ENCODE measurements at places on chromosomes 6 and 20.

GRCh38 chr20:11207749-11208502, 534.1 kb upstream of the JAG1 start:
- no peak for DNase-seq

DNA sequence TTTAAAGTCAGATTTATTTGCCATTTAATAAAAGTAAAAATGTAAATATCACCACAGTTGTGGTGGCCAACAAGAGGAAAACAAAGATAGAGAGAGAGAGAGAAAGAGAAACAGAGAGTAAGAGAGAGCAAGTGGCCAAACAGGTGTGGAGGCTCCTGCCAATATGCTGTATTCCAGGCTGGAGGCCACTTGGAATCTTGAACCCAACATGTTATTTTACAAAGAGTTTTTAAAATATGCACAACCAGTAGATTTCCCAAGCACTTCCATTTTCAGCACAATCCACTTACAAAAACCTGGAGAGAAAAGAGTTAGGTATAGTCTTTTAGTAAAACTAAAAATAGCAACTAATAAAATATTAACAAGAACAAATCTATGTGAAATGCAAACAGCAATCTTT, 1323.1 kb upstream of the CITED2 start:
- no peak for DNase-seq

GRCh38 chr20:14498772-14499171, 161.4 kb upstream of the FLRT3 start:
- DNase-seq = no peak

GRCh38 chr6:130852844-130853554, 25.8 kb downstream of the SMLR1 start:
- DNase-seq = no peak

DNA sequence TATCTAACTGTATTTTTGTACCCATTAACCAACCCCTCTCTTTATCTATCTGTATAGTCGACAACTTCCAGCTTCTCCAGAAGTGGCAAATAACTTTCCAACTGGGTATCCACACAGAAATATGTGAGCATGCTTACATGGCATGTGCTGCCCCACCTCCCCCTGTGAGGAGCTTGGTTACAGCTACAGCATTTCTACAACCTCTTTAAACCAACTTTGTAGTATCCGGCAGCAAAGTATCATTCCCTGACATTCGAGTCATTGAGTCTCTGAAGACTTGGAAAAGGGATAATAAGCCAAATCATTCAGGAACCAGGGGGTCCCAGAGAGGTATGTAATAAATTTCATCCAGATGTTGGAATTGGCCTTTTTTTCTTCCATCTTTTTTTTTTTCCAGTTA, 48.2 kb upstream of the ASIP start:
- no peak for DNase-seq

GRCh38 chr6:26026833-26027490, 60.3 kb upstream of the HFE start:
- peak; percentile 88 for DNase-seq

DNA sequence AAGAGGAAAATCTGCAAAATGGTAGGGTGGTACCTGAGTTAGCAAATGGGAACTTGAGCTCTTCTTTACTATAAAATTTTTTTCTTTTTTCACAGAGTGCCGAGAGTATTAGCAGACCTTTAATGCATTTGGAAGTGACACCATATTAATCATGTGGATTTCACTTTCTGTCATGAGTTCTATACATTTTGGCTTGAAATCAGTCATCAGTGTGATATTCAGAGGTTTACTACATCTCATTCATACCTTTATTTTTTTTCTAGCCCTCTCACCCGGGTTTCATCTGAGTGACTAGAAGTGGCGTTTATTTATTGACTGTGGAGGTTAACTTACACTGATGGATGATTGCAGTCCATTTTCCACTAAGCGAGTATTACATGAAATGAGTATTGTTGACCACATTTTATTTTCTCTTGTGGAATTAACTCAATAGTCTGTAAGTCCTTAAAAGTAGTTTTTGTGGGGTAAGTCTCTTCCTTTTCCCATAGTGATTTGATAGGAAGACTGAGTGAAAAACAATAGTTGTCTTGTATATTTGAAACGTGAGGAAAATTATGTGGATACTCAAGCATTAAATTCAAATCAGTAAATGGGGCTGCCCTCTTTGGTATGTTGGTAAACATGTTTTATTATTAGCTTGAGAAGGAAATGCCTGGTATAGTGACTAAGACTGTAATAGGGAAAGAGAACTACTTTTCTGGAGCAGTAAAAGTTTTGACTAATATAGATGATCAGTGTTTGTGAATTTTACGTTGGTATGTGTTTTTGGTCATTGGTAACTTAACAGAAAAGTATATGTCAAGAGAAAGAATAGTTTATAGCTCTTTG, 55.5 kb downstream of the JARID2 start:
- DNase-seq = no peak

GRCh38 chr20:47665221-47665991, 119.9 kb downstream of the SULF2 start:
- no peak for DNase-seq

GRCh38 chr6:43060034-43060754, 763 bp downstream of the KLC4 start:
- DNase-seq = no peak

DNA sequence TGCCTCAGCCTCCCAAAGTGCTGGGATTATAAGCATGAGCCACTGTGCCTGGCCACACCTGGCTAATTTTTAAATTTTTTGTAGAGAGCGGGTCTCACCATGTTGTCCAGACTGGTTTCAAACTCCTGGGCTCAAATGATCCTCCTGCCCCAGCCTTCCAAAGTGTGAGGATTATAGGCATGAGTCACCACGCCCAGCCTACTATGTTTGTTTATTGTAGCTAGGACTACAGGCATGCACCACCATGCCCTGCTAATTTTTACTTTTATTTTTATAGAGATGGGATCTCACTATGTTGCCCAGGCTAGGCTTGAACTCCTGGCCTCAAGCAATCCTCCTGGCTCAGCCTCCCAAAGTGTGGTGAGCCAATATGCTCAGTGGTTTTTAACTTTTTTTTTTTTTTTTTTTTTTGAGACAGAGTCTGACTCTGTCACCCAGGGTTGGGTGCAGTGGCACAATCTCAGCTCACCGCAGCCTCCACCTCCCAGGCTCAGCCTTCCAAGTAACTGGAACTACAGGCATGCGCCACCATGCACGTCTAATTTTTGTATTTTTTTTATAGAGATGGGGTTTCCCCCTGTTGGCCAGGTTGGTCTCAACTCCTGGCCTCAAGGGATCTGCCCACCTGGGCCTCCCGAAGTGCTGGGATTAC, 12.0 kb upstream of the DDX43 start:
- DNase-seq = no peak

- no peak for DNase-seq
Measured at GRCh38 chr6:52423971-52424381, 3.8 kb downstream of the EFHC1 start.

- DNase-seq = no peak
Measured at GRCh38 chr20:50250679-50251382, 60.2 kb downstream of the CEBPB start.

- DNase-seq = no peak
Measured at GRCh38 chr6:34524971-34525370, 31.2 kb downstream of the SPDEF start.

- DNase-seq = no peak
Measured at GRCh38 chr6:15672291-15672690, 9.5 kb upstream of the DTNBP1 start.

DNA sequence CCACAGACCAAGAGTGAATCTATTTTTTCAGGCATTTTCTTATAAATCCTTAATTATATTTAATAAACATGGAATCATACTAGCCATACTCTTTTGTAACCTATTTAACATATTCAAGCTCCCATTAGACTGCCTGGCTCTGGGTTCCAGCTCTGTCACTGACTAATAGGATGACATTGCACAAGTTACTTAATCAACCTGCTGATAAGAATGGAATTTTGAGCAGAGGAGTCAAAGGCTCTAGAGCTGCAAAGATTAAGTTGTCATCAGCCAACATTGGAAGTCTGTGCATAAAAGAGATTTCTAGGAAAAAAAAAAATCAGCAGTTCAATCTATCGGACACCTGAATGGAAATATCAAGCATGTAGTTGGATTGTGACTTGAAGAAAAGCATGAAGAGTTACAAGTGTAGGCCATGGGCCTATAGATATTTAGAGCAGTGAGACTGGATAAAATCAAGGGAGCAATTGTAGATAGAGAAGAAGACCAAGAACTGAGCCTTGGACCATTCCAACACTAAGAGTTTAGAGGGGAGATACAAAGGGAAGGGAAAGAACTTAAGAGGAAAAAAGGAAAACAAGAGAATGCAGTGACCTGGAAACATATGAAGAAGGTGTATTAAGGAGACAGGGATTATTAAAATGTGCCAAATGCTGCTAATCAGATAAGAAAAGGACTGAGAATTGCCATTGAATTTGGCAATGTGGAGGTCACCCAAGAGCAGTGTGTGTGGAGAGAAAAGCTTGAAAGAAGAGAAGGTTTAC, 11.0 kb upstream of the HINT3 start:
- DNase-seq = no peak

DNA sequence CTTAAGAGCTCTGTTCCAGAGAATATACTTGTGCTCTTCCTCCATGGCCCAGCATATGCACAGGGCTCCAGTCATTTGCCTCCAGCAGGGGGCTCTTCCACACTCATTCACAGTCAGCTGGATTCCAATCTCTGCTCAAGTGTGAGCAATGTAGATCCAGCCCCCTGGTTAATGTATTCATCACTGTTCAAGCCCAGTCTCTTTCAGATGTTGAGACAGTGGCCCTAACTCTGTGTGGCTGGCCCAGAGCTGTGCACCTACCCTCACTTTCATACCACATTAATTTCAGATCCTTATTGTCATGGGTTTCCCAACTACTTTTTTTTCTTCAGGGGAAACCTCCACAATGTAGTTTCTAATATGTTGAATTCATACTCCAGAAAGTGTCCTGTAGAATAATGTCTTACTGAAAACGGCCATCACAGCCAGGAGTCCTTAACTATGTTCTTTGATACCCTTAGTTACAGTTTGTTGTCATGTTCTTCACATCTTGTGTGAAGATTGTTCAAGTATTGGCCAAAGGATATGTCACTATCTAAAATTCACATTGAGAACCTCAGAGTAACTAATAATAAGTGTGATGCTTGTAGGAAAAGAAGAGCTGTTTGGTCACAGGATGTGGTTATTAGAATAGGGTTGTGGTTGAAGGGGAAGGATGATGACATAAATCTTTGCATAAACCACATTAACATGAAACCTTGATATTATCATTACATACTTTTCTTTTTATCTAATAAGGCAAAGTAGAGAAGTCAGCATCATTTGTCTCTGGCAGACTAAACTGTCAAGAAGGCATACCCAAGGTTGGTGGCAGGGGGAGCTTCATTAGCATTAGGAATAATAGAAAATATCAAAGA, 14.4 kb upstream of the HLA-DQA1 start:
- peak; percentile 37 for DNase-seq

DNA sequence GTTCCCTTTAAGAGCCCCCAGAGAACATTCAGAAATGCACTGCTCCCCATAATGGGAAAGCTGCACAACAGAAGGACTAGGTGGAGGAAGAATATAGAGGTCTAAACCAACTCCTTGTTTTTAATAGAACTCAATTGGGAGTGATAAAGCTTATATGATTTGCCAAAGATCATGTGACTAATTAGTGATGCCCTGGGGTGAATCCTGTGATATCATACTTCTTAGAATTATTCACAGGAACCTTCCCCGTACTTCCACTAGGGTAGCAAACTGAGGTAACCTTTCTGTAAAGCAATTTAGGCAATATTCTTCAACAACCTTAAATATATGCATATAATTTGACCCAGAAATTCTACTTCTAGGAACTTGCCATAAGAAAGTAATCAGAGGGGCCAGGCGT, 84.4 kb downstream of the TFAP2A start:
- DNase-seq = no peak

DNA sequence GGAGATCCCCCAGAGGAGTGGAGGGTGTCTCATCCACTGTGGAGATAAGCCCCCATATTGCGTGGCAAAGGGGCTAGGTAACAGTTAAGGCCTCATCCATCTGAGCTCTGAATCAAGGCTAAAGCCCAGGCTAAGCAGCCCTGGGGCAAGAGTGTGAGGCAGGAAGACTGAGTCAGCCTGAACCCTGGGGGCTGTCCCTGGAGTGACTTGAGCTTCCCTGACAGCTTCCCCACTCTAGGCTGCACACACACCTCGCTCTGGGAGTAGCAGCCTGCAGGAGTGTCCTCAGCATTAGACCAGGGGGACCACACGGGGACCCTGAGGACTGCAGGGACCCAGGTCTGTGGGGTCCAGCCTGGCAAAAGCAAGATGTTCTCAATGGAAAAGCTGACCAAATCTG, 27.9 kb downstream of the UBD start:
- no peak for DNase-seq

GRCh38 chr6:126199466-126199865, 140.4 kb upstream of the CENPW start:
- no peak for DNase-seq

DNA sequence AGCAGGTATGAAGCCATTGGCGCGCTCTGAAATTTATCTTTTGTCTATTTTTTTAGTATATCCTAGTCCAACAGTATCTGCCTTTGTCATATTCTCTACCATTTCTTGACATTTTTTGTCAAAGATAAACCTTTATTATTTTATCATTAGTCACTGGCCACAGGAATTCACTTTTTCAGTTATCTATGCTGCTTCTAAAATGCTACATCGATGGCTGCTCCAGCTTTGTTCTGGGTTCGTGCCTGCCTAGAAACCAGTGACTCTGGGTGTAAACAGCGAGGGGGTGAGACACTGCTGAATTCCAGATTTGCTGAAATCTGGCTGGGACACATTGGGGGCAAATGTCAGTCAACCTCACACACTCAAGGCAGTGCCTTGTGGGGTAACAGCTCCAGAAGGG, 193.4 kb downstream of the CDC5L start:
- DNase-seq = no peak

- DNase-seq = no peak
Measured at GRCh38 chr20:58623579-58624473, 27.3 kb upstream of the STX16 start.

DNA sequence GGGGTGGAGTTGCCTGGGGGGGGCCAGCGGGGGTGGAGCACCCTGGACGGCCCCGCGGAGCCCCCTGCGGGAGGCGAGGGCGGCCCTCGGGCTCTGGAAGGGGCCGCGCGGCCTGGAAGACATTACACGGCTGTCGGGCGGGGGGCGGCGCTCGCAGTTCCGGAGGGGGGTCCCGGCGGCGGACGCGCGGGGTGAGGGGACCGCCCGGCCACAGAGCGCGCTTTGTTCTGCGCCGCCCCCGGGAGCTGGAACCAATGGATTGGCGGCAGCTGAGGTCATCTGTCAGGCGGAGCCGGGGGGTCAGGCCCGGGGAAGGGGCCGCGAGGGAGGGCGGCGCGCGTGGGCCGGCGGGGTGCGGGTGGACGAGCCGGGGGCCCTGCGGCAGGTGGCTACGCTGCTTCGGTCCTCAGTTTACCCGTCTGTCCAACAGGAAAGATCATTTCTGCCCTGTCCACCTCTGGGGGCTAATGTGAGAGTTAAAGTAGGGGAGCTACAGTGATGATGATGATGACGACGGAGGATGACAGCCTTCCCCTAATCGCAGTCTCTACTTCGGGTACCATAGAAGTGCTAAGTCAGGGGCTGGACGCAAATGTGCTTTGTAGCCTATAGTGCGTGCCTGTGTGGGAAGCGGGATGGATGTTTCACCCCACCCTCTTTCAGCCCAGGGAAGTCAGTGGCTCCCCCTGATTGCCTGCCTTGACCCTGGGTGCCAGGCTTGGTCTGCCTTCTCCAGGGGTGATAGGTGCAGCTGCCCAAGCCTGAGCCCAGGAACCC, 10.4 kb downstream of the SRXN1 start:
- DNase-seq = no peak

Data from stimulated activated CD4-positive, alpha-beta T cell treated with anti-CD3 and anti-CD28 coated beads, TNF-alpha, amount 100 ng/mL, for 24 hours (primary cell).